Activated T-cell treated with anti-CD3 and anti-CD28 coated beads, Interleukin-2, amount 50 U/mL, for 72 hours (primary cell): ENCODE measurements at places on chromosomes 7 and 10. TPM values are rescaled to one million over a fixed set of nuclear protein-coding genes. Genes with fewer than 3 reads are reported as not detected.

GRCh38 chr10:92153-92552 is 43.1 kb upstream of the TUBB8 start:
- DNase-seq = no peak
- peaks cover 4% of the 10 kb centered on the region for H3K27me3 ChIP-seq
- H3K27ac ChIP-seq = no peak overlapping the region
- H3K36me3 ChIP-seq = peaks cover 8% of the 10 kb centered on the region
- H3K4me1 ChIP-seq = no peaks in the 10 kb centered on the region

LGI1 gene
- not detected for total RNA-seq

DNA sequence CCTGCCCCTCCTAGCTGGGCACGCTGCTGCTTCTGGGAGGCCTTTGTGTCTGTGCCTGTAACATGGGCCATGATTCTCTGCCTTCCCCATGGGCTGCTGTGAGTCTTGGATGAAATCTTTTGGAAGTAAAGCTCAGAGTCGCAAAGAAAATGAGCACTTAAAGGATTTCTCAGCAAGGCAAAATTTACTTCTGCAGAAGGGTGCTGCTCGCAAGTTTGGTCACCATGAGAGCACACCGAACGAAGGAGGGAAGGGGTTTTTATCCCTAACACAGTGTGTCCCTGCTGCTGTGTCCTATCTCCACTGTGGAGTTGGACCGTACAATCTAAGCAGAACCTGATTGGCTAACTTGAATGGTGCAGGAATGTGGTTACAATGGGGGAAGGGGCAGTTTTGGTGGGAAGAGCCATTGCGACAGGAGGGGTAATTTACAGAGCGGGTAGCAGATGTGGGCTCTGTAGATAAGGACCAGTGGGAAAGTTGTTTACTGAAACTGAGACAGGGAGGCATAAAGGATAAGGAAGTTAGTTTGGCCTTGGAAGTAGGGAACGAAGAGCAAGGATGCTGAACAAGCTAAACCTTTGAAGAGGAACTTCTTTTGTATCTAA is 57.5 kb downstream of the FANK1 start:
- peaks cover 8% of the 10 kb centered on the region for H3K36me3 ChIP-seq
- no peak for DNase-seq
- no peaks in the 10 kb centered on the region for H3K27me3 ChIP-seq
- H3K4me3 ChIP-seq = no peak overlapping the region

NACAD gene
- total RNA-seq = 0.76 TPM

DNA sequence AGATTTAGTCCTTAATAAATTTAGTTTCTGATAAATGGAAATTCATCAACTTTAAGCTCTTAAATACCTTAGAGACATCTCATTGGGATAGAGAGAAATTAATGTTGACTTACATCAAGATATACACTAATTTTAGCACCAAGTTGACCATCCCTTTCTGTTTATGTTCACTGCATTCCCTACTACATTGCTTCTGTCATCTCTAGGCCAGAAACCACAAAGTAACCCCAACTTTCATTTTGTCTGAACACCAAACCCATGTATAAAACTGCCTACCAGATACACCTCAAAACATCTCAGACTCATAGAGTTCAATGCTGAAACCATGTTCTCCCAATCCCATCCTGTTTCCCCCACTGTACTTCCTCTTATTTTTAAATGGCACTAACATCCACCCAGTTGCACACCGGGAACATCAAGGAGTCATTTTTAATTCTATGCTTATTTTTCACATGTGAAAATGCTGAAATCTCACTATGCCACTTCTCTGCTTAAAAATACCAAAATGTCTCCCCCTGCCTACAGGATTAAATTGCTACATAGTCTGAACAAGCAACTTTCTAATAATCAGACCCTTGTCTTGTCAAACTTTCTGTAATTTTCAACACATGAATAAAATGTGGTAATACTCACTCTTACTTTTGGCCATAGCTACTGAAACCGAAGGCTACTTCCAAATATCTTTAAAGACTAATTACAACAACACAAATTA is 201.6 kb downstream of the SEMA3D start:
- H3K4me3 ChIP-seq = no peak overlapping the region
- no peaks in the 10 kb centered on the region for H3K36me3 ChIP-seq
- H3K27ac ChIP-seq = no peak overlapping the region
- no peak for DNase-seq
- no peaks in the 10 kb centered on the region for H3K4me1 ChIP-seq

DNA sequence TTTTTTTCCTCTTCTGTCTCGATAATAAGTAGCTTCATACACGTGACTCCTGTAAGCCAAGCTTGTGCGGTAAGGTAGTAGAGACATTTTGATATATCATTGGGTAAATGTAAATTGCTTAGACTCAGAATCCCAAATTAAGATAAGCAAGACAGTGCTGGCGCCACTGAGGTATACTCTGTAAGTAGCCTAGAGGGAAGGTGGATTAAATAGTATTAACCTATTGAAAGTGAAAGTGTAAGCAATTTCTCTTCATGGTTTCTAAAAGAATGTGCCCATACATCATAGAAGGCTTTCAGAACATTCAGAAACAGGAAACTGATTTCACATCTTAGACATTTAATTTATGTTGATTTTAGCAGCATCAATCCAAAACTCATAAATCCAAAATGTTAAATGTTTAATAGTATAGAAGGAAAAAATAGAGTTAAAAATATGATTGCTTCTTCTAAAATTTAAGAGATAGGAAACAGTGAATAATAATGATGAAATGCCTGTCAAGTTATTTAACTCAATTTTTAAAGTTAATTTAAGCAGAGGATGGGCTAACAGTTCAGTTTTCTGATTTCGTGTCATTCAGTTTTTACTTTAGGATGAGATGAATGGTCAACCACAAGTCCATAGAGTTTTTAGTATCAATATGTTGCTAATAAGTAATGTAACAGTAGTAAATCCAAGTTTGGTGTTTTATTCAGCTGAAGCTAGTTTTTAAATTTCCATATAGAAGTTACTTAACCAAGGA is 36.8 kb downstream of the LRRC72 start:
- peak overlapping the region; percentile 59 for H3K4me3 ChIP-seq
- peak overlapping the region; percentile 71 for H3K27ac ChIP-seq
- no peaks in the 10 kb centered on the region for H3K36me3 ChIP-seq
- peaks cover 24% of the 10 kb centered on the region for H3K4me1 ChIP-seq
- H3K27me3 ChIP-seq = no peaks in the 10 kb centered on the region
